Gastroesophageal sphincter (tissue), 4 donors: ENCODE measurements at places on chromosomes 2 and 18. TPM values are rescaled to one million over a fixed set of nuclear protein-coding genes. Genes with fewer than 3 reads are reported as not detected.

- ATAC-seq, result no peak
Observed at GRCh38 chr2:214730248-214730647, 79.2 kb downstream of the BARD1 start.

DNA sequence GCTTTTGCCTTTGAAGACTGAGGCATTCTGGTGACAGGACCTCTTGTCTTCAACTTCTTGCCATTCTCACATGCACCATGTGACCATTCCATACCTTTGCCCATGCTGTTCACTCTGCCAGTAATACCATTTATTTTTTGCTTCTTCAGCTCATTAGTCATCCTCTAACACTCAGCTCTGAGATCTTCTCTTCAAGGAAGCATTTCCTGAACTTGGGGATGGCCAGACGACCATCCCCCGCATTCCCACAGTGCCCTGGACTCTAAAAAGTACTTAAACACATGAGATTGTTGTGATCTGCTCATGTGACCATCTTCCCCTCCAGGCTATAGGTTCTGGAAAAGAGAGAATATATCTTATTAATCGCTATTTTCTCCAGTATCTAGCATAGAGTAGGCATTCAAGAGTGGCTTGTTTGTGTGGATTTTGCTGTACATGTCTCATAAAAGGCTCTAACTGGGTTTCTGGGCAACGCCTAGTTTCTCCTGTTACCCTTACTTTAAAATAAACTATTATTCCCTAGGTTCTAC lies 33.9 kb downstream of the PAX3 start:
- ATAC-seq, result no peak

GRCh38 chr2:235521844-235522243 lies 28.0 kb downstream of the AGAP1 start:
- no peak for ATAC-seq

Gene IL36RN
- total RNA-seq, result 1.7 TPM

Gene NCL
- total RNA-seq, result 106 TPM

DNA sequence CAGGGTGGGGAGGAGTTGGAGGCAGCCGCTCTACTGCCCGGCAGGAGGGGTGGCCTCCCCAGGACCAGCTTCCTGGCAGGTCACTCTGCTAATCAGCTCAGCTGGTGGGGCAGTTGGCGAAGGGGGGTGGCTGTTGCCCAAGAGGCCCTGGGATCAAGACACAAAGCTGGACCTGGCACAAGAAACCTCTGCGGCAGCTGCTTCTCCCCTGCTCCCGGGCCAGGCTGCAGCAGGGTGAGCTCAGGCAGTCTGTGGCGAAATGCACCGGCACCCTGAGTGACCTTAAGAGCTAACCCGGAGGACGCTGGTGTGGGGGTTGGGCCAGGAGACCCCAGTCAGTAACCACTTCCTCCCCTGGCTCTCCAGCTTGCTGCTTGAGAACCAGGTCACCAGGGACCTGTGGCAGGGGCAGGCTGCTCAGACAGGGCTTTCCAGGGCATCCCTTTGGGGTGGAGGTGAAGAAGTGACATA lies 31.1 kb downstream of the TOGARAM2 start:
- ATAC-seq, result peak; percentile 72
